GM03348 (cell line): ENCODE measurements at places on chromosomes 7 and 10.

GRCh38 chr10:69494626-69495558 lies 43.6 kb downstream of the TSPAN15 start:
- DNase-seq: no peak

DNA sequence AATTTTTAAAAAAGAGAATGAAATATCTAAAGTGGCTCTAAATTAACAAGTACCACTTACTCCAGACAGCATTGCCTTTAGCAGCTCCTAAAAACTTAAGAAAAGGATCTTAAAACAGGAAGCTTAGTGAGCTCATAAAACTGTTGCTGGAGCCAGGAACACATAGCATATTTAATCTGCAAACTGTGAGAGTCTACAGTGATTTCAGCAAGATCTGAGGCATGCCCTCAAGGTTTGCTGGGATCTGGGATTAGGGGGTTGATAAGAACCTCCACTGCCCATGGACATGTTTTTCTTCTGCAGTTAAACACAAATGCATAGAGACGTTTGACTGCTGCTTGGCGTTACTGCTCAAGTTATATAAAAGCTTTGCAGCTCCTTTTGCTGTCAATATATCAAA lies 3.8 kb downstream of the GLI3 start:
- no peak for DNase-seq

DNA sequence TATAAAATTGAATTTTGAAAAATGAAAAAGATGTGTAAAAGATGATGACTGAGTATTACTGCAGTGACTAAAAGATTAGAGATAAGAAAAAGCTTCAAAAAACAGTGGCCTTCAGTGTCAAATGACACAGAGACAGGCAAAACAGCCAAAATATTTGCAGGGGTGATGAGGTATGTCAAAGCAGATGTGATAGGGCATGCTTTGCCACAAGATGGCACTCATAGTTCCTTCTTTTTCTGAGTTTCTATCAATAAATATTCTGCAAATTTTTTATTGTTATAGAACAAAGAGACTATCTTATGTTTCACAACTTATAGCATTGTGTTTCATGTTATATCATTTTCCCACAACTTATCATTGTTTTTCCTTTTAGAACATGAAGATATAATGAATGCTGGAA lies 344.1 kb upstream of the HPS1 start:
- DNase-seq: peak; percentile 3

GRCh38 chr7:480531-481218 lies 39.0 kb downstream of the PDGFA start:
- no peak for DNase-seq

DNA sequence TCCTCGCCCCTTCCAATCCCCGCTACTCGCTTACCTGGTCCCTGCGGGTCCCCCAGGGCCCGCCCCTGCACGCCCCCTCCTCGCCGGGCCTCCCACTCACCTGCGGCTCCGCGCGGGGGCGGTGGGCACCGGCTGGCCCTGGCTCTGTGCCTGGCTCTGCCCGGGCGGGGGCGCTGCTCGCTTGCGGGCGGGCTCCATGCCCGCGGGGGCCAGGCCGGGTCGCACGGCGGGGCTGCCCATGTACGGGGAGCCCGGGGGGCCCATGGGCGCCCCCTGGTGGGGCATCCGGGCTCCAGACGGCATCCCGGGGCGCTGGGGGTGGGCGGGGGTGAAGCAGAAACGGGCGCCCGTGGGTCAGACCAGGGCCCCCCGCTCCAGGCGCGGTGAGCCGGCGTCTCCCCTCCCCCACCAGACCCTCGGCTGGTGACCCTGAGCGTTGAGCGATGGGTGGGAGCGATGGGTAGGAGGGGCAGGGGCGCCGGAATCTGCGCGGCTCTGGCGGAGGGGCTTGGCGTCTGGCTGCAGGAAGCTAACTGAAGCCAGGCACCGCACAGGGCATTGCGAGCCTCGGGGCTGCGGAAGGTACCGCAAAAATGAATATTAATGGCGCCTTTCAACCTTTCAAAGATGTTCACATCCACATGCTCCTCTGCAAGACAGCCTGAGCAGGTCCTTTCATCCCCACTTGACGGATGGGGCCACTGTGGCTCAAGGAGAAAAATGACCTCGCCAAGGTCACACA lies 3.0 kb downstream of the SMARCD3 start:
- DNase-seq: peak; percentile 90
